ENCODE measurements at places on chromosomes 2 and 18.

DNA sequence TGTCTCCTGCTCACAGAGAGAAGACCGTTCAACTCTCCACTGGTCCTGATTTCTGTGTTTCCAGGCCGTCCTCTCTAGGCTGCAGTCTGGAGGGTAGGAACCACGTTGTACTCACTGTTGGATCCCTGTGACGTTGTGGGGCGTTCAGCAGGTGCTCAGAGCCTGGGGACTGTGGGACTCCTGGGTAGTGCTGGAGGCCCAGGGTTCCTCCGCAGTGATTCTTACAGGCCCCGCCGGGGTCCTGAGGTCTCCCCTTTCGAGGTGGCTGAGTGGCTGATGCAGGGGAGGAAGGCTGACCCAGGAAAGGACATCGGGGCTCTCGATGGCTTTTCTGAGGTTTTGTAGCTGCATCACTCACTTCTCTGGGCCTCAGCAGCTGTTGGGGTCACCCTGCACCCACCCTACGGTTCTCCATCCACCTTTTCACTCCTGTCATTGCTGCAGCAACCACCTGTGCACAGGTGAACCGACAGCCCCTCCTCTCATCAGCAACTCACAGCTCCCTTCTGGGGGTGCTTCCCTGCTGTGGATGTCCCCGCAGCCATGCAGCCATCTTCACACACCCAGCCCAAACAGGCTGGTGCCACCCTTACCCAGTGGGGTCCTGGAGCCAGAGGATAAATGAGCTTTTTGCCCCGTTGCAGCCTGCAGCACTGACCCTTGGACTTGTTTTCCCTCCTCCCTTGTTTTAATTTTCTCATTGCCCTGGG lies 169.6 kb upstream of the HDAC4 start:
- no peak for DNase-seq

DNA sequence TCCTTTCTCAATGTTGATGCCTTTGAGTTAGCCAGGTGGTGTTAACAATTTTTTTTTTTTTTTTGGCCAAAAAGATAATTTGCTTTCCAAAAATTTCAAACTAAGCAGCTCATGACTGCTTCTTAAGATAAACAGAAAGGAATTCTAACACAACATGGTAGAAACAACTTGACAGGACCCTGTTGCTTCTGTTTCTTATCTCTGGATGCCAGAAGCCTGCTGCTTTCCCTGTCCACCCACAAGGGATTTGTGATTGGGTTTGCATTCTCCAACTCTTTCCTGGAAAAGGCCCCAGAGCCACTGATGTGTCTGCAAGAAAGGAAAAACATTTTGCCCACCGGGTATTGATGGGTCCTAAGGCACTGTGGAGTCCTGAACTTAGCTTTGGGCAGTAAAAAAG lies 217.2 kb upstream of the PKDCC start:
- no peak for DNase-seq

DNA sequence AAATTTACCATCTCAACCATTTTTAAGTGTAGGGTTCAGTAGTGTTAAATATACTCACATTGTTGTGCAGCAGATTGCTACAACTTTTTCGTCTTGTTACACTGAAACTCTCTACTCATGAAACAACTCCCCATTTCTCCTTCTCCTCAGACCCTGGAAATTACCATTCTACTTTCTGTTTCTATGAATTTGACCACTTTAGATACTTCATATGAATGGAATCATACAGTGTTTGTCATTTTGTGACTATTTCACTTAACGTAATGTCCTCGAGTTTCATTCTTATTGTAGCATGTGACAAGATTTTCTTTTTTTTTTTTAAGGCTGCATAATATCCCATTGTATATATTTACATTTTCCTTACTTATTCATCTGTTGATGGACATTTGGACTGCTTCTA lies 203.8 kb downstream of the PLCL1 start:
- no peak for DNase-seq

- no peak for DNase-seq
Observed at GRCh38 chr18:74790451-74790850, 192.8 kb downstream of the ZNF407 start.

DNA sequence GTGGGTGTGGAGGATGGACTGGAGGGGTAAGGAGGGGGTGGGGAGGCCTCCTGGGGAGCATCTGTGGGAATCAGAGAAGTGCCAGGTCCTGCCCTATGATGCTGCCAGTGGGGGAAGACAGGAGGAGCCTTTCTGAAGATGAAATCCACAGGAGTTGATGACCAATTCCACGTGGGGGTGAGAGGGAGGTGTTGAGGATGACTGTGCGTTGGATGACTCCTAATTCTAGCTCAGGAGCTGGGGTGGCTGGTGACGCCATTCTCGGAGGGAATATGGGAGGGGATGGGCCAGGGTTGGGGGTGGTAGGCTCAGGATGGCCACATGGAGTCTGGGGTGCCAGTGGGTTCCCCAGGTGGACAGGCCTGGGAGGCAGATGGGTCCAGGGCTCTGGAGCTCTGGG lies 32.3 kb downstream of the EMX1 start:
- no peak for DNase-seq

GRCh38 chr2:85887566-85888019 lies 1.2 kb downstream of the ST3GAL5 start:
- DNase-seq: peak; percentile 57

GRCh38 chr2:225600444-225600843 lies 200.9 kb downstream of the NYAP2 start:
- DNase-seq: no peak

- DNase-seq: no peak
Observed at GRCh38 chr2:84697895-84698294, 181.6 kb downstream of the DNAH6 start.

- DNase-seq: no peak
Observed at GRCh38 chr2:74345272-74345943, 2.2 kb upstream of the SLC4A5 start.

DNA sequence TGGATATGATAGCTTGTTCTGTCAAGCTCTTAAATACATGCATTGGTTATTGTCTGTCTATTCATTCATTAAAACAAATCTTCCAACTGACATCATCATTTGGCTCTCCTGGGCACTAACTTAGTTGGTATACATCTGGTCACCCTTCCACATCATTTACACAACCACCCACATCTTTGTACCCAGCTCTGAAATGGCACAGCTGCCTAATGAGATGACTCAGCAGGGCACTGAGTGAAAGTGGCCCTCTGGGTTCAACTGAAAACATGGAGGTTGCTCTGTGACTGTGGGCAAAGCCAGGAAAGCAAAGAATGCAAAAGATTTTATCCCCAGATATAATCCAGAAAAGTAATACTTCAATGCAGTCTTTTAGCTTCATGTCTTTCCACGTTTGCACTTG lies 234.0 kb upstream of the MAP2 start:
- no peak for DNase-seq

GRCh38 chr2:203878063-203878462 lies 10.5 kb downstream of the CTLA4 start:
- no peak for DNase-seq

GRCh38 chr2:76270096-76270710 lies 559.5 kb upstream of the GCFC2 start:
- no peak for DNase-seq

- no peak for DNase-seq
Observed at GRCh38 chr2:226524381-226524843, 275.2 kb downstream of the IRS1 start.

DNA sequence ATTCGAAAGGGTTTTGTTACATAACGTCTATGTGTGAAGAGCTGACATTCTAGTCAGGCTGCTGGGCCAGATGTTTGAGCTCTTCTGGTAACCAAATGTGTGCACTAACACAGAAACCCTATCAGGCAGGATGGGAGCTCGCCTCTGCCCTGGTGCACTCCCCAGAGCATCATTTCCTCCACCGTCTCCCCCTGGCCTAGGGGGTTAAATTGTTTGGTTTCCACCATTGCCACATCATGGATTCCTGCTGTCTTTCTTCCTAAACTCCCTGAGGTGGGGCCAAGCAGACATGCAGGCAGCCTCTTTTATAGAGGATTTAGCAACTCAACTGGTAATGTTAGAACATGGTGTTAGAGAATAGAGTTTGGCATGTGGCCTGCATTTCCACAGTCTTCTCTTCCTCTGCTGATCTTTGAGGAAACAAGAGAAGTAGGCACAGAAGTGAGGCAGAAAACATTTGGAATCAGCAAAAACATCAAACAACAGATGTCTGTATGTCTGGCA lies 87.3 kb downstream of the ANTXR1 start:
- no peak for DNase-seq

GRCh38 chr2:105625632-105626031 lies 119.1 kb upstream of the NCK2 start:
- DNase-seq: no peak

GRCh38 chr2:10301941-10302478 lies 694 bp upstream of the HPCAL1 start:
- no peak for DNase-seq

Data from CD4-positive, alpha-beta T cell treated with Interleukin-6 at 100 ng/mL for 8 hours (primary cell).